ENCODE measurements at places on chromosomes 16 and 17. TPM values are rescaled to one million over a fixed set of nuclear protein-coding genes. Genes with fewer than 3 reads are reported as not detected.

The GPR139 gene
- total RNA-seq = not detected

The CRYBA1 gene
- total RNA-seq = not detected

The HCRT gene
- not detected for total RNA-seq

The TSNAXIP1 gene
- 1.9 TPM for total RNA-seq

The CD300H gene
- not detected for total RNA-seq

The CCDC200 gene
- not detected for total RNA-seq

The CEP112 gene
- total RNA-seq = 50.3 TPM

Measured in omental fat pad (tissue), 4 donors.